Activated CD8-positive, alpha-beta memory T cell treated with anti-CD3 and anti-CD28 coated beads, Interleukin-2, amount 50 U/mL, for 4 hours (primary cell): ENCODE measurements at places on chromosomes 3 and 15.

- no peak for DNase-seq
These were observed 186.4 kb downstream of the FAM43A start for GRCh38 chr3:194871864-194872668.

DNA sequence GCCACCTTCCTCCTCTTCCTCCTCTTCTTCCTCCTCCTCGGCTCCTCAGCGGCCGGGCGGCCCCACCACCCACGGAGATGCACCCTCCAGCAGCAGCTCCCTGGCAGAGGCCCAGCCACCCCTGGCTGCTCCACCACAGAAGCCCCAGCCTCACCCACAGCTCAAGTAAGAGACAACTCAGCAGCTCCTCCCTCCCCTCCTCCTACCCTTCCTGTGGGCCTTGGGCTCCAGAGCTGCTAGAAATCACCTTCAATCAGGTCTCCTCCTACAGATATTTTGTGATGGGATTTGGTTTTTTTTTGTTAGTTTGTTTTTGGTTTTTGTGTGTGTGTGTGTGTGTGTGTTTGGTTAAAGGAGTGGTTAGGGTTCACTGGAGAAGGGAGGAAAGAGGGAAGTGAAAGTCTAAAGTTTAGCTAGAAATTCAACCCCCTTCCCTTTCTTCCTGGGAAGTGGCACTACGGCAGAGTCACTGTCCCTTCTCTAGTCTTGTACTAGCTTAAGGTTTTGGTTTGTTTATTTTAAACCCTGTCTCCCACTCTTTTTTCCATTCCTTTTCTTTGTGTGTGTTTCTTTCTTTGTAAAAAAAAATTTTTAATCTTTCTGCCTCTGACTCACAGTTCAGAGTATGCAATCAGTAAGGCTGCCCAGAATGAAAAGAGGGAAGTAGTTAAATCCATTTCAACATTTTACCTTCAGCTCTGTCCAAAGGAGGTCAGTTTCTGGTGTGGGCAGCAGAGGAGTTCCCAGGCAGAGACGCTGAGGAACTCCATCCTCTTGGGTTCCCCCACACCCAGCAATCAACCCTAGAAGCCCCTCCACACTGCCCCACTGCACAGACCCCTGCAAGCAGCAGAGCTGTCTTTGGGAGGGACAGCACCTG lies 29.0 kb upstream of the TIMP4 start:
- no peak for DNase-seq

- no peak for DNase-seq
These were observed 517.6 kb upstream of the SUCLG2 start for GRCh38 chr3:68172039-68172438.

- no peak for DNase-seq
These were observed 240.4 kb downstream of the RPLP1 start for GRCh38 chr15:69693059-69693458.

- no peak for DNase-seq
These were observed 137.4 kb upstream of the SATB1 start for GRCh38 chr3:18562364-18563154.

- no peak for DNase-seq
These were observed 25.0 kb downstream of the TCAIM start for GRCh38 chr3:44363591-44363990.

GRCh38 chr15:99502661-99503060 lies 63.1 kb upstream of the MEF2A start:
- no peak for DNase-seq
